Cardiac septum (tissue), 1 donor: ENCODE measurements at places on chromosomes 7 and 10. TPM values are rescaled to one million over a fixed set of nuclear protein-coding genes. Genes with fewer than 3 reads are reported as not detected.

DNA sequence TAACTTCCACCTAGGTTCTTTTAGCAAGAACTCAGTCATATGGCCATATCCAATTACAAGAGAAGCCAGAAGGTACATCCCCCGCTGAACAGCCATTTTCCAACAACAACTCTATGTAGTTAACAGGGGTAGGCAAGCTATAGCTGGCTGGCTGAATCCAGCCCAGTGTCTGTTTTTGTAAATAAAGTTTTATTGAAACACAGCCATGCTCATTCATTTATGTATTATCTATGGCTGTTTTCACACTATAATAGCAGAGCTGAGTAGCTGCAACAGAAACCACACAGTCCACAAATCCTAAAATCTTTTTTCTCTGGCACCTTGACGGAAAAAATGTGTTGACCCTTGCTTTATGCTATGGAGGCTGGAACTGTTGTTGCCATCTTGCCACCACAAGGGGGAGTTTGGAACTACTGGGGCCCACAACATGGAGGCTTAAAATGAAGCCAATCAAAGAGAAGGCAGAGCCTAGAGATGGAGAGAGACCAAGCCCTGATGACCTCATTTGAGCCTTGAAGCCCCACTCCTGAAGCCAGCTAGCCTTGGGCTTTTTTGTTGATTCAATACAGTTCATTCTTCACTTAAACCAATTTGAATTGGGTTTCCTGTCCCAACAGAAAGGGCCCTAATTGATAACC is 33.3 kb upstream of the XPNPEP1 start:
- DNase-seq: no peak

Gene MPP7
- total RNA-seq: 13.1 TPM

DNA sequence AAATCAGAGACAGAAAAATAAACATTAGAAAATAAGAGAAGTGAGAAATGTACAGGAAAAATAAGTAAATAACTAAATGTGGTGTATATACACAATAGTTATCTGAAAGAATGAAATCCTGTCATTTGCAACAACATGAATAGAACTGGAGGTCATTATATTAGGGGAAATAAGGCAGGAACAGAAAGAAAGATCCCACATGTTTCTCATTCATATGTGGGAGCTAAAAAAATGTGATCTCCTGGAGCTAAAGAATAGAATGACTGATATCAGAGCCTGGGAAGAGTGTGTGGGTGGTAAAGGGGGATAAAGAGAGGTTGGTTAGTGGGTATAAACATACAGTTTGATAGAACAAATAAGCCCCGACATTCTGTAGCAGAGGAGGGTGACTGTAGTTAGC is 27.3 kb downstream of the PLXDC2 start:
- DNase-seq: no peak

- no peak for DNase-seq
Measured at GRCh38 chr10:73817826-73818225, 6.4 kb upstream of the NDST2 start.

DNA sequence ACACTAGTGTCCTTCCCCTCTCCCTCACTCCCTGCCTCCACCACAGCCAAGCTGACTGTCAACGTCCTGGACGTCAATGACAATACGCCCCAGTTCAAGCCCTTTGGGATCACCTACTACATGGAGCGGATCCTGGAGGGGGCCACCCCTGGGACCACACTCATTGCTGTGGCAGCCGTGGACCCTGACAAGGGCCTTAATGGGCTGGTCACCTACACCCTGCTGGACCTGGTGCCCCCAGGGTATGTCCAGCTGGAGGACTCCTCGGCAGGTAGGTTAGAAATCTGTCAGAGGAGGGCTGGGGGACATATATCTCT is 24.9 kb upstream of the VSIR start:
- DNase-seq: no peak
